ENCODE measurements at places on chromosomes 6 and 20.
A peak's percentile ranks its signal among the peaks of the same experiment; 100 is the strongest.

- DNase-seq, result peak; percentile 45
Measured at GRCh38 chr6:45654673-45655072, 276.9 kb upstream of the SUPT3H start.

DNA sequence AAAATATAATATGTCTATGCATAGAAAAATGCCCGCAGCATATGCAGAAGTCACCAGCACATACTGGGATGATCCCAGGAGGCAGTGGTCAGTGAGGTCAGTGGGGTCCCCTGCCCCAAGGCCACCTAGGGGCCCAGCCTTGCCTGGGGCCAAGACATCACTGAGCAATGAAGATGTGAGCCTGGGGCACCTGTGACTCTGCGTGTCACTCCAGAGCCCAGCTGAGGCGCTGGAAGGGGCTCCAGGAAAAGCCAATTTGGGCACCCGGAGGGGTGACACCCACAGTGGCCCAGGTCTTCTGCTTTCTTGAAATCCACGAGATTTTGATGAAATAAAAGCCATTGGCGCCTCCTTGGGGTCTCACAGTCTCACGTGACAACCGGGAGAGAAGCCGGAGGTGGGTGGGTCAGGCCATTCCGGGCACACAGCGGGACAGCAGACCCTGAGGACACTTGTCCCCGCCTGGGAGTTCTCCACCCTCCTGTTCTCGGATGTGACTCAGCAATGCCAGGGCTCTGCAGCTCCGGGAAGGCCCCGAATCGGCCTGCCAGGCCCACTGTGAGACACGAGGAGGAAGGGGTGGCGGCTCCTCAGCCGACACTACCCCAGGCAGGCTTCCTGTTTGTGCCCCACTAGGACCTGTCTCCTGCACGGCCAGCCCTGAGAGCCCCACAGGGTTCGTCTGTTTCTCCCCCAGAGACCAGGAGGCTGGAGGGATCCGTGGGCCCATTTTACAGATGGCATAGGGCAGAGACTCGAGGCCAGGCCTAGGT, 24.4 kb upstream of the SLCO4A1 start:
- peak; percentile 74 for DNase-seq

DNA sequence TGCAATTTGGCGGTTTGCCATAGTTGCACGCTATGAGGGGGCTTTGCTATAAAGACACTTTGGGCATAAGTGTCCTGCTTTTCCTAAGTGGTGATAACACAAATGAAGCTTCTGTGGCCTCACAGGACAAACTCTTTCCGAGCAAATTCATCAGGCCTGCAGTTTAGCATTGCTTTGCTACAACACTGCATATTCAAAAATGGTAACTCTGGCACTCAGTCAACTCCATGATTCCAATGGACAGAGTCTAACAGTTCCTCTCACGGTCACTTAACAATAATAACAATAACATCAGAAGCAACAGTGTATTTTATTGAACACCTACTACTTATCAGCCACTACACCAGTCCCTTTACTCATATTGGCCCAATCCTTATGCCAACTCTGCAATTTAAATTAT, 222.5 kb downstream of the FRK start:
- no peak for DNase-seq

DNA sequence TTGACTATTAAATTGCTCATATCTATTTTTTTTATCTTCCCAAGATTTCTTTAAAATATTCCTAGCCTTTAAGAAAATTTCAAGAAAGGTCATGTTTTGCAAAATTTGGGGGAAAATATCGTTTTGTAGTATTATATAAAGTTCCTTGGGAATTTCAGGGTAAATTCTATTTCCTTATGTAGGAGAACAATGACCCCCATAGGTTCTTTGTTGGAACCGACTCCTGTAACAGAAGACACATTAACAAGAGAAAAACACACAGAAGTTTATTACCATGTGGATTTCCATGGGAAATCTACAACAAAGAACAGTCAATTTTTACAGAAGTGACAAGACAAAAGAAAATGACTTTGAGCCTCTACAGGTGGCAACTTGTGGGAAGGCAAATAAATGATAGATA, 68.1 kb downstream of the ADGB start:
- no peak for DNase-seq

DNA sequence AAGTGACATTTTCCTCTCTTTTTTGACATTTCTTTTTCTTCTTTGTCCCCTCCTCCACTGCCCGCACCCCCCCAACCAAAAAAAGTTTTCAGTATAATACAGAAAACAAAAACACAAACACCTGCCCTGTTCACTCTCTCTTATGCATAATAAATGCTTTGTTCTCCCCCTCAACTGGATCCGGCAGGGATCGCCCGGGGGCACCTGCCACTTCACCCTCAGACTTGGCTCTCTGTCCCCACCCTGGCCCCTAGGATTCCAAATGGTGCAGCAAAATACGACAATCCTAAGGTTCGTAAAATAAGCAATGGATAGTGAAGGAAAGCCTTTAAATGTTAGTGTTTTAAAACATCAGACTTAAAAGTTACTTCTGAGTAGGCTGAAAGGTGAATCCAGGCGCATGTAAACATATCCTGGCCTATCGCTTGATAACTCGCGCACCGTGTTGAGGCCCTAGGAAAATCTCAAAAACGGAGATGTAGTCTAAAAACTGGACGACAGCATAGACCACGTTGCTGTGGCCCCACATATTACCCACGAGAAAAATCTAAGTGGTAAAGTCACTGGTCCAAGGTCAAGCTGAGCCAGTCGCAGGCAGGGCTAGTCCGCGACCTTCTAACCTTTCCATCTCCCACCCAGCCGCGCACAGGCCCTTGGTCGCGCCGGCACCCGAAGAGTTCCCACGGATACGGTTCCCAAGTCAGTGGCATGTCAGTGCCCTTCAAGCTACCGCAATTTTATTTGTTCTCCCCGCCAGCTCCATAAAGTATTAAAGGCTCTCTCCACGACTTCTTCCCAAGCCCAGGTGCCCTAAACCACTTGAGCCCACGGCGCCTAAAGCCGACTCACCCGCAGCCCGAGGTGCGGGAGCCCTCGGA, 130.8 kb downstream of the OGFRL1 start:
- DNase-seq, result peak; percentile 43

DNA sequence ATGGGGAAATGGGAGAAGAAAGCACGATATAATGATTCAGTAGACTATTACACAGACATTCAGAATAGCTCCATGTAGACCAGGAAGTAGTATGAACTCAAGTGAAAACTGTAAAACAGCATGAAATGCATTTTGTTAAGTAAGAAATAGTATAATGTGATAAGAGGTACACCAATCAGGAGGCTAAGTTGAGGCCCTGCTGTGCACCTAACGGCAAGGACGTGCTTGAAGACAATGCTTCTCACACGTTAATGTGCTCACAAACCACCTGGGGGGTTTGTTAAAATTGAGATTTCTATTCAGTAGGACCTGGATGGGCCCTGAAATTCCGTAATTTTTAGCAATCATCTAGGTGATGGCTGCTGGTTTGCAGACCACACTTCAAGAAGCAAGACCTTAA, 178.9 kb upstream of the SULF2 start:
- DNase-seq, result no peak

DNA sequence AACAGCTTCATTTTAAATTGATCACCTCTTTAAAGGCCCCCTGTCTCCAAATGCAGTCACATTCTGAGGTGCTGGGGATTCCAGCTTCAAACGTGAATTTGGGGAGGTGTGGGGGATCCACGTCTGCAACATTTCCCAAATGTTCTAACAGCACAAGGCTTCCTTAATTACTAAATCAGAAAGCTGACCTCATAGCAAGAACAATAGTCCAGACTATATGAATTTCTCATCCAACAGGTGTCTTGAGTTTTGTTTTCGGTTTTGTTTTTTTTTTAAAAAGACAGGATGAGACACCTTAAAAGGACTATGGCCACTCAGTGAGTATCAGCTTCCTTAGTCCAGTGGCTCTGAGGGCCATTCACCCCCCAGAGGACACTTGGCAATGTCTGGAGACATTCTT, 11.5 kb downstream of the ATP9A start:
- no peak for DNase-seq

All from ELR (cell line).